Mammary epithelial cell (primary cell): ENCODE measurements at places on chromosomes 16 and 17.

- no peak for DNase-seq
Observed at GRCh38 chr17:72838581-72838980, 253.9 kb downstream of the SLC39A11 start.

GRCh38 chr17:47869114-47869513, 18.2 kb upstream of the SP6 start:
- no peak for DNase-seq

DNA sequence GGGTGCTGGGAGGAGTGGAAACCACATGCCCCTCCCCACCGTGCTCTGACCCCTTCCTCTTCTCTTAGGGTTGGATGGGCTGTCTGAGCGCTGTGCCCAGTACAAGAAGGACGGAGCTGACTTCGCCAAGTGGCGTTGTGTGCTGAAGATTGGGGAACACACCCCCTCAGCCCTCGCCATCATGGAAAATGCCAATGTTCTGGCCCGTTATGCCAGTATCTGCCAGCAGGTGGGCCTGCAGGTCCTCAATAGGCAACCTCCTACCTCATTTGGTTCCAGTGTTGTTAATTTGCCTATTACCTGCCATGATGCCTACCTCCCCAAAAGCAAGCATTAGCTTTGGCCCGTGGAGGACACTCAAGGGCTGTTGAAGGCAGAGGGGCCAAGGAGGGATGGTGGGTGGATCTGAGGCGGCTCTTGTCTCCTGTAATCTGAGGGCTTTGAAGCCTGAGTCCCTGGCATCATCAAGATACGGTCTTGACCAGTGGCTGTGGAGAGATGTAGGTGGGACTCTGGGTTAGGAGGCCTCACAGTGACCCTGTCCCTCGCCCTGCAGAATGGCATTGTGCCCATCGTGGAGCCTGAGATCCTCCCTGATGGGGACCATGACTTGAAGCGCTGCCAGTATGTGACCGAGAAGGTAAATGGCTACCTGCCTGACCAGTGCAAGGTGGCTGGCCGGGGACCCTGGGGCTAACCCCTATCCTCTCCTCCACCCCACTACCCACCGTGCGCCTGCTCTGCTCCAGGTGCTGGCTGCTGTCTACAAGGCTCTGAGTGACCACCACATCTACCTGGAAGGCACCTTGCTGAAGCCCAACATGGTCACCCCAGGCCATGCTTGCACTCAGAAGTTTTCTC, 3.4 kb downstream of the ALDOA start:
- peak; percentile 29 for DNase-seq

GRCh38 chr17:50118828-50119218, 11.1 kb downstream of the SAMD14 start:
- no peak for DNase-seq

GRCh38 chr16:57732037-57732436, 3.5 kb upstream of the KATNB1 start:
- no peak for DNase-seq

DNA sequence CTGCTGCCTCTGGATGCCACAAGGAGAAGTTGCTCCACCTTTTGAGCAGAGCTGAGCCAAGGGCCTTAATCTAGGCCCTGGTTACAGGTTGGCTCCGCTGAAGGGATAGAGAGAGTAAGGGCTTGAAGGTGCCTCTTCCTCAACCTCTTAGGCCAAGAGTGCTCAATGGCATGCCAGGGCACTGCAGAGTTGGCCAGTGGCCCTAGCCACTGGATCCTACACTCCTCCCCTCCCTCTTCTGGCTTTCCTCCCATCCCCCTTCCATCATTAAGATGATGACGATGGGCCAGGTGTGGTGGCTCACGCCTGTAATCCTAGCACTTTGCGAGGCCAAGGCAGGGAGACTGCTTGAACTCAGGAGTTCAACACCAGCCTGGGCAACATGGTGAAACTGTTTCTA, 50.5 kb downstream of the MYO18A start:
- DNase-seq: no peak

DNA sequence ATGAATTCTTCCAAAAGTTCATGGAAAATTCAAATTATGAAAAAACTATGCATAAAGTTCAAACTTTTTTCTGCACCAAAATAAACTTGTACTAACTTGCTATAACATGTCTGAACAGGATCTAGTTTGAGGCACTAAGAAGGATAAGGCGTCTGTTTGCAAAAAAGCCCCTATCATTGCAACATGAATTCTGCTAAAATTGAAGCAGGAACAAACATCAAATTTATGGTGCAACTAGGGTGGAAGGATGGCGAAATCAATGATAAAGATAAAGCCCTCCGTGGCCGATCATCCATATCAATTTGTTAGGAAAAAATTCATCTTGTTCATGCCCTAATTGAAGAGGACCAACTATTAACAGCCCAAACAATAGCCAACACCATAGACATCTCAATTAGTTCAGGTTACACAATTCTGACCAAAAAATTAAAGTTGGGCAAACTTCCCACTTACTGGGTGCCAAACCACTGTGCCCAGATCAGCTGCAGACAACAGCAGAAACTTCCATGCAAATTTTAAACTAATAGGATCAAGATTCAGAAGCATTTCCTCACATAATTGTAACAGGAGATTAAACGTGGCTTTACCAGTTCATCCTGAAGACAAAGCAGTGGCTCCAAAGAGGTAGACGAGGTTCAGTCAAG, 12.9 kb downstream of the IL21R start:
- no peak for DNase-seq

DNA sequence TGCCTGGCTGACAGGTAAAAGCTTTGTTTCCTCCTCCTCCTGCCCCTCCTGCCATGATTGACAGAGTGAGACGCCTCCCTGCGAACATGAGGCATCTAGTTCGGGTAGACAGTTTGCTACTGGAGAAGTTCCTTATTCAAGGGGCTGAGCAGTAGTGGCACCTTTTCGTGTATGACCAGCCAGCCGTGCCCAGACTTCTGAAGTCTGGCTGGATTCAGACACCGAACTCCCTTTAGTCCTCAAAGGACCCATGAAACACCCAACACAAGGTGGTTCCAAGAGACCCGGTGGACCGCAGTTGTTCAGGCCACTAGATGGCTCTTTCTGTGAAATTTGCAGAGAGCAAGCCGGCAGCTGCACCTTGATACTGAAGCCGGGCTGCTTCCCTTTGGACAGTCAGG, 192.8 kb downstream of the XYLT1 start:
- no peak for DNase-seq

DNA sequence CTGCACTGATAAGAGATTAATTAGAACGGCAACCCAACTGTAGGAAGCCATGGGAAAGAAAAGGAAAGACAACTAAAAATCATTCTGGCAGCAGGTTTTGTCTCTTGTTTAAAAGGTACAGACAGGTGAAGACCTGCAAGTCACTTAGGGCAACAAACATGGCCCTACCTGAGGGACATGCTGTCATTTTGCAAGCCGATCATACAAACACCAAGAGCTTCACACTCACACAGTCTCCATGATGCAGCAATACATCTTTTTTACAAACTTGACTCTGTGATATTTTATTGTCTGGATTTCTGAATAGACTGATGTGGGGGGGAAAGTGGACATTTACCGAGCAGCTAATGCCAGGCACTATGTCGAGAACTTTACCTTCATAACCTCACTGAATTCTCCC, 101.8 kb downstream of the PARN start:
- no peak for DNase-seq

- peak; percentile 97 for DNase-seq
Observed at GRCh38 chr17:59842901-59843652, 49.7 kb downstream of the TUBD1 start.

- DNase-seq: peak; percentile 46
Observed at GRCh38 chr17:40443988-40444899, 994 bp downstream of the IGFBP4 start.

DNA sequence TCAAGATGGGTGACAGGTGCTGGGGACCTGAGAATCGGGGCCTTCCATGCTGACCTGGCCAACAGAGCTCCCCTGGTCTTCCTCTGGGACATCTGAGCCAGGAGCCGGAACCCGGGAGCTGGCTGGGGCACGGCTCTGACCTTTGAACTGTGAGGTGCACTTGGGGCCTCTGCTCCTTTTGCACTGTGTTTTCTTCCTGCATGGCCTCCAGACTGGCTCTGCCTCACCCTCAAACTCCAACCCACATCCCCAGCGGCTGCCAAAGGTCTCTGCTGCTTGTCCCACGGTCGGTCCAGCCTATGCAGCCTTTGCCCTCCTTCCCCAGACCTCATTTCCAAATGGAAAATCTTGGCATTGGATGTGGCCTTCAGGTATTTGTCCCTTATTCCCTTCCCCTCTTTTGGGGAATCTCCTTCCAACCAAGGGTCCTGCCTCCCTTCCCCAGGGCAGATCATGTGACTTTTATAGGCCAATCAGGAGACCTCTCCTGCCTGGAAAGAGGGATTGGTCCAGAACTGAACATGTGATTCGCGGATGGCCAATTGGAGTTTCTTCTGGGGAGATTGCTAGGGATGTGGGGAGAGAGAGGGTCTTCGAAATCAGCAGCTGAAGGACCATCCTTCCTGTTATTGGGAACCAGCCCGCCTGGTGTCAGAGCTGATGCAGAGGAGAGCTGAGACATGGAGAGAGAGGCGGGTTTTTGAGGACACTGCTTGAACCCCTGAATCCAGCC, 117.9 kb downstream of the CYLD start:
- no peak for DNase-seq

- peak; percentile 80 for DNase-seq
Observed at GRCh38 chr16:62225675-62226074, 189.4 kb upstream of the CDH8 start.

GRCh38 chr17:12789075-12789480, 220 bp upstream of the ARHGAP44 start:
- peak; percentile 28 for DNase-seq

GRCh38 chr17:50642722-50643656, 8.3 kb downstream of the ABCC3 start:
- peak; percentile 43 for DNase-seq

GRCh38 chr17:58086953-58087352, 3.7 kb downstream of the DYNLL2 start:
- DNase-seq: no peak

DNA sequence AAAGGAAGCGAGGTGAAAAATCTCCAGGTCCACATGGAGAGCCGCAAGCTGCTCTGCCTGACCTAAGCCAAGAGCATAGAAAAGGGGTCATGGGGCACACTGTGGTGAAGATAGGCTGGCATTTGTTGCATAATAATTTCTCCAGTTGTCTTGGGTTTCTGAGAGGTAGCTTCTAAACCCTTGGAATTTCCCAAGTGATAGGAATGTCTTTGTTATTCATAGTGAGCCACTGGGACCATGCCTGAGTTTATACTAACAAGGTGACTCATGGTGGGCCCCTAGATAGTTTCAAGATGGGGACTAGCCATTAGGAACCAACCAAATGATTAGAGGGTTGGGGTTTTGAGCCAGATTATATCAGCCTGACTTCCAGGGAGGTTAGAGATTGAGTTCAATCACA, 25.6 kb downstream of the SOST start:
- DNase-seq: peak; percentile 82

DNA sequence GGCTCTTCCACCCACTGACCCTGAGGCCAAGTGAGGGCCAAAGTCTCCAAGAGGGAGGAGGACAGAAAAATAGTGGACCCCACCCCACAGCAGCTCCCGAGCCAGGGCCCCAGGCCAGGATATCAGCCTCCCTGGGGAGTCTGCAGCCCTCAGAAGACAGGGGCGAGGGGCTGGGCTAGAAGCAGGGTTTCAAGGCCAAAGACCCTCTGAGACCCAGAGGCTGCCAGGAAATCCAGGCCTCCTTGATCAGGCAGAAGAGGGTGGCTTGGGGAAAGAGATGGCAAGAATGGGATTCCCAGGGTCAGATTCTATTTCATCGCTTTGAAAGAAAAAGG, 156.1 kb downstream of the ZNF423 start:
- no peak for DNase-seq

DNA sequence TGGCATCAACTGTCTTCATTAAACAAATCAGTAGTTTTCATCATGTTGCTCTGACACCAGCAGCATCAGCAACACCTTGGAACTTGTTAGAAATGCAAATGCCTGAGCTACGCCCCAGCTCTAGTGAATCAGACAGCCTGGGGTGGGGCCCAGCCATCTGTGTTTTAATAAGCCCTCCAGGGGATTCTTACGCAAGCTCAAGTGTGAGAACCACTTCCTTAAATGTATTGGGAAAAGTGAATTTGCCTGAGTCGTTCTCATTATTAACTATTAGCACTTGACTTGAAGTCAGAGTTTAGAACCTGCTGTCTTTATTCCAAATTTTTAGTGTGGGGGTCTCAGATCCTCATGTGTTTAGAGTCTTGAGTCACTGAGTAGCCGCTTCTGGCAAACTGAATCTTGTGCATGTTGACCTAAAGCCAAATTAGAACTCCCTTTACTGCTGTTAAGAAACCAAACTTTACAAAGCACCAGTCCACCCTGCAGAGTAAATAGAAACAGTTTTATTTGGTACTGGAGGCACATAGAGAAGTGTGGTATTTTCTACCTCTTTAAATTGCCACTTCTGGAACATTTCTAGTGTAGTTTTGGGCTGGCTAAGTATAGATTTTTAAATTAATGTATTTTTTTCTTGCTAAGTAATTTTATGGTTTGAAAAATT, 137.4 kb upstream of the COX10 start:
- DNase-seq: peak; percentile 35

DNA sequence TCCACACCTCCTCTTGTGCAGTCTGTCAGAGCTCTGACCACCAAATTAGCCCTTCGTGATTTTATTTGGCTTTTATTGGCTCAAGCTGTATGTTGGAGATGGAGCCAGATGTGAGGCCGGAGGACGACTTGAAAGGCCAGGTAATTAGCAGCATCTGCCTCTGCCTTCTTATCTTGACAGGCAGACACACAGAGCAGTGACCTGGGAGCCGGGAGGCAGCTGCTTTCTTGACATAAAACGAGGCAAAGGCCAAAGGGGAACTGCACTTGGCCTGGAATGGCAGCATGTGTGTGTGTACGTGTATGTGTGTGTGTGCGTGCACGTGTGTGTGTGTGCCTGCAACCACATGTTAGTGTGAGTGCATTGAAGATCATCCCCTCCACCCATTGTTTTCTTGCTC, 56.9 kb upstream of the BRD7 start:
- no peak for DNase-seq

DNA sequence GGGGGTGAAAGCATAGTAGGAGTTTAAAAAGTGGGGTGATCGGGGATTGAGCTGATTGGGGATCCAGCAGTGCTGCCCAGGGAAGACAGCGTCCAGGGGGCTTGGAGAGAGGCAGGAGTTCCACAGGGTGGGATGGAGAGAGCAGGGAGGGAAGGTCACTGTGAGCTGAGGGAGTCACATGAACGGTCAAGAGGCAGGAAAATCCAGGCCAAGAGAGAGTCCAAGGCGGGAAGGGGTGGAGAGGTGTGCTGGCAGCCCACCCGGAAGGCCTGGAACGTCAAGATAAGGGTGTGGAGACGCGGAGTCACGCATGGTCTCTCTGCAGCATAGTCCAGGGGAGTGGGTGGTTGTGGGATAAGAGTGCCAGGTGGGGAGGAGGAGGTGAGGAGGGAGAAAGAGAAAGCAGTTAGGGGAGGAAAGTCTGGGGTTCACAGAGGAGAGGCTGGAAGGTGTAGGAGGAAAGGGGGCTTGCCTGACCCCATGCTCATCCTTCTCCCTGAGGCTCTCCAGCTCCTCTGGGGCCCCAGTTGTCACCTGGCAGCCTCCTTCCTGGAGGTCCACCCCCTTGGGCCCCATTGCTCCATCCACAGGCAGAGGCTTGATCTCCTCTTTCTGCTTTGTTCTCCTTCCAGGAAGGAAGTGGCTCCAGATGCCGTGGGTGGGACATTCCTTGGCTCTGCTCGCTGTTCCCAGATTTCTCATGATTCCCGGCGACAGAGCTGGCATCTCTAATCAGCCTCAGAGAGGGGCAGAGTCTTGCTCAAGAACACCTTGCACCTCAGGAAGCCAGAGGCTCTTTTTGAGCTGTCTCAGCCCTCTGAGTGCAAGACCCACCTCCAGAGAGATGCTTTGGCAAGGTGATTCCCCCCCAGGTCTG, 28.7 kb downstream of the CCR7 start:
- DNase-seq: no peak

- DNase-seq: no peak
Observed at GRCh38 chr17:20938988-20939615, 103.7 kb downstream of the USP22 start.
